ENCODE measurements at places on chromosomes 11 and 22. TPM values are rescaled to one million over a fixed set of nuclear protein-coding genes. Genes with fewer than 3 reads are reported as not detected.

DNA sequence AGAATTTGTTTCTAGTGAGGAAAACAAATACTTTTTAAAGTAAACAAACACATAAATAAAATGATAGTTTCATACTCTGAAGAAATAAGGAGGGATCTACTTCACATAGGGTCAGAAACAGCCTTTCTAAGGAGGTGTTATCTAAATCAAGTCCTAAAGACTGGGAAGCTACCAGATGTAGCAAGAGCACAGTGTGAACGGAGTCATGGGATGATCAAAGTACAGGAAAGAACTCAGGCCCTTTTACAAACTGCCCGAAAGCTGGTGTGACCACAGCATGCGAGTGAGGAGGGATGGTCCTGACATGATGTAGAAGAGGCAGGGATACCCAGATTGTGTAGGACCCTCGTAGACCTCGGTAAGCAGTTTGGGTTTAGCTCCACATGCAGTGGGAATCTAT, 102.8 kb downstream of the ARHGAP32 start:
- DNase-seq = no peak

- no peak for DNase-seq
Measured at GRCh38 chr11:20844630-20845029, 175.2 kb downstream of the NELL1 start.

GRCh38 chr11:86218125-86219084, 26.1 kb upstream of the EED start:
- DNase-seq = peak; percentile 43

- DNase-seq = no peak
Measured at GRCh38 chr11:111213256-111213655, 32.3 kb upstream of the POU2AF2 start.

DNA sequence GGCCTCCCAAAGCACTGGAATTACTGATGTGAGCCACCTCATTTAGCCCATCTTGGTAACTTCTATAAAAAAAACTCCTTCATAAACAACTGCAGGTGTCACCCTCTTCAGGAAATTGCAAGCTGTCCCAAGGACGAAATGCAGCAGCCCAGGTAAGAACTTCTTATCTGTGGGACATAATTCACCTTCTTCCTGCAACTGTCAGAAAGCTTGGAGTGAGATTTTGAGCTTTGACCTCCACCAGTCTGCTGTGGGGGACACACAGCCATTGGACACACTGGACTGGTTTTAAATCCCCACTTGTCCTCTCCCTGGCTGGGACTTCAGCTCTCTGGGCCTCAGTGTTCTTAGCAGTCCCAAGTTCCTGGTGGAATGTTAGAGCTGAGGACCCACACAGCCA, 368.5 kb downstream of the MN1 start:
- DNase-seq = no peak

- DNase-seq = no peak
Measured at GRCh38 chr22:24106385-24107381, 74.6 kb upstream of the SUSD2 start.

GRCh38 chr22:16914006-16914405, 88.8 kb upstream of the XKR3 start:
- no peak for DNase-seq

FGF19 gene
- 0.49 TPM for total RNA-seq

PAAF1 gene
- total RNA-seq = 14.3 TPM

SMTNL1 gene
- 7.9 TPM for total RNA-seq

FAR1 gene
- total RNA-seq = 53.5 TPM

CD248 gene
- 31.2 TPM for total RNA-seq
